Left lung (tissue), 14 donors: ENCODE measurements at places on chromosomes 3 and 15.

GRCh38 chr3:38644016-38644661, 5.3 kb downstream of the SCN5A start:
- DNase-seq = no peak

DNA sequence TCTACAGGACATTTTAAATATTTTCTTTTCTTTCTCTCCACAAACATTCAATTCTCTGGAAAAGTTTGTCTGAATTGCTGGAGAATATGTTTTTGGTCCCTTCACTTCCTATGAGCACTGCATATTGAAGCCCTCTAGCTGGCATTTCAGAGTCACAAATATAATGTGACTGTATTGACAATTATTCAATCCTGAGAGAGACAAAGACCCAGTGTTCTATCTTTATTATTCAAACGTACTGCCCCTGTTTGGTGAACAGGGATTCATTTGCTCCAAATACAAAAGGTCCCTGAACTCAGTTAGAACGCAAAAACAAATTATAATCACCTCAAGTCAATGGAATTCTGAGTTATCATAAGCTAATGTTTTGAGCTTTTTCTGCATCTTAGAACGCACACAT, 173.1 kb upstream of the CDIN1 start:
- no peak for DNase-seq

- no peak for DNase-seq
These were observed 150.5 kb downstream of the MECOM start for GRCh38 chr3:169512991-169513390.

GRCh38 chr15:74802862-74803447, 9.7 kb upstream of the LMAN1L start:
- DNase-seq = no peak

DNA sequence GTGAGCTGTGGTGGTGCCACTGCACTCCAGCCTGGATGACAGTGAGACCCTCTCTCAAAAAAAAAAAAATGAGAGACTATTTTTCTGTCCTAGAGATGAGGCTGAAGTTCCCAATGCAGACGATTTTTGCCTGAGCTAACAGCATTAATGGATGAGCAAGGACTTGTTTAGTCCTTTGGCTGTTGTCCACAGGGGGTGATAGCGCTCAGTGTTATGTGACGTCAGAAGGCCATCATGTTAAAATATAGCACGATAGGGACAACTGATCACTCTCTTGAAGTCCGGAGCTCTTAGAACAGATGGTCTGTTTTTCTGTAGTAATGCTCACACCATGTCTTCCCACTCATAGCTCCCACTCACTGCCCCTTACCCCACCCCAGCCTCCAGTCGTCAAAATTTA, 6.8 kb downstream of the TRNT1 start:
- no peak for DNase-seq

DNA sequence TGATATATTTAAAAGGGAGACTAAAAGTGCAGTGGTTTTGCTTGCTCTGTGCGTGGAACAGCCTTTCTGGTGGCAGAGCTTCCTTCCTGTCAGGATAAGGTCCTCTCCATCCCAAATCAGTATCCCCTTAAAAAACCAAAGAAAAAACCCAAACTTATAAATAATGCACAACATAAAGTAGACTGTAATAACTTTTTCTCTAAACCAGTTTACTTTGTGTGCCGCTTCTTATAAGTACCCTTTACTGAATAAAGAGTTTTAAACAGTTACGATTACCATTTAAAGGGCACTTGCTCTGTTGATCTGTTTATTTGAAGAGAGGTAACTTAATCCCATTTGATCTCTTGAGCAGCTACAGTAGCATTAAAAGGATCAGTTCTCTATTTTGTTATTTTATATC, 2.5 kb downstream of the PIK3CA start:
- DNase-seq = no peak

DNA sequence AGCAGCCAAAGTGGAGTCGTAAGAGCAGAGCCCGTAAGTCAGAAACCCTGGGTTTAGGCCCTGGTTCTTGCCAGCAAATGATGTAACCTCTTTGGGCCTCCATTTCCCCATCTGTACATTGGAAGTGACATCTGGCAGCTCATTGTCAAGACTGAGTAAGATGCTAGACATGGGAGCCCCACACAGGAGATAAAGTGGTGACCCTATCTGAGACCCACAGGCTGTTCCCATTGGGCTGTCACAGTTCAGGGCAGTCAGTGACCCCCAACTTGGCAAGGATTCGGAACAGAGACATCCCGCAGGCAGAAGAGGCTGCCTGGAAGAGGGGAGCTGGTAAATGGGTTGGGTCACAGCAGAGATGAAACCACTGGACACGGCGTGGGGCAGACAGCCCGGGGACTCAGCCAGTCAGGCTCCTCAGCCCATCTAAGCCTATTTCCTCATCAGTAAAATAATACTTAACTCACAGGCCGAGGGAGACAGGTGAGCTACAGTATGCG, 1.8 kb downstream of the CLN6 start:
- DNase-seq = no peak

- DNase-seq = no peak
These were observed 217.8 kb downstream of the SHQ1 start for GRCh38 chr3:72630327-72630968.

GRCh38 chr15:40157778-40158447, 3.0 kb upstream of the BUB1B start:
- DNase-seq = no peak

GRCh38 chr3:4614927-4615326, 121.8 kb downstream of the ITPR1 start:
- no peak for DNase-seq

DNA sequence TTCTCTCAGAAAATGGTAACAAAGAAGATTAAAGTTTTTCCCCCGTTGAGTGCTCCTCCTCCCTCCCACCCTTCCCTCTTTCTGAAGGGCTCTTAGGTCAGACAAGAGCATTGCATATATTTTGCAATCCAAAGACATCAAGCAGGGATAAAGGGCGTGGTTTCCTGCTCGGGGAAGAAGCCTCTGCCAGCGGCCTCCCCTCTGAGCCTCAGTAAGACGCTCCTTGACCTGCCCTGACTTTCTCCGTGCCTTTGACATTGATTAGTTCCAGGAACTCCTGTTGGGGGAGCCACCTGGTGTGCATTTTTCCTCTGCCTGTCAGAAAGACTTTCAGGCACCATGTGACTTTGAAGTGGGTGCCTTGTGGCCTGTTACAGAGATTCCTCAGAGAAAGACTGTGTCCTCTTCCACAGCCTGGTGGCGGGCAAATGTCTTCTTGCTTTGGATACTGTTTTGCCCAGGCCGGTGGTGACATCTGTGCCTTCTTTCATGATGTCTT, 87.2 kb upstream of the TBL1XR1 start:
- peak; percentile 77 for DNase-seq

- DNase-seq = no peak
These were observed 707.4 kb downstream of the MECOM start for GRCh38 chr3:168956076-168956475.

- peak; percentile 49 for DNase-seq
These were observed 101.1 kb downstream of the DAPK2 start for GRCh38 chr15:63945007-63945788.

DNA sequence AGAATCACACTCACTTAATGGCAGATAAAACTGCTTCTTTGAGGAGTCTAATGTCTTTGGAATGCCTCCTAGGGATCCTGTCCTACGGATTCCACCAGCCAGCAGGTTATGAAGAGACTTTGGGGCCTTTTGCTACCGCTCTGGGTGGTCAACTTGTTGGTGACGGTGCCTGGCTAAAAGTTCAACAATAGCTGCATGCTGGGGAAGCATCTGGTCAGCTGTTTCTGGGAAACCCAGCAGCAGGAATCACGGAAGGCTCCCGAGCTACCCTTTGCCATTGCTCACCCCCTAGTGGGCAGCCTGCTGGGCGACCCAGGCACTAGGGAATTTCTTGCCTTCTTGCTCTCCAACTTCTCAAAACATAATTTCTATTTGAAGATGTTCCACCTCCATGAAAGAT, 263.3 kb downstream of the NEK10 start:
- no peak for DNase-seq

DNA sequence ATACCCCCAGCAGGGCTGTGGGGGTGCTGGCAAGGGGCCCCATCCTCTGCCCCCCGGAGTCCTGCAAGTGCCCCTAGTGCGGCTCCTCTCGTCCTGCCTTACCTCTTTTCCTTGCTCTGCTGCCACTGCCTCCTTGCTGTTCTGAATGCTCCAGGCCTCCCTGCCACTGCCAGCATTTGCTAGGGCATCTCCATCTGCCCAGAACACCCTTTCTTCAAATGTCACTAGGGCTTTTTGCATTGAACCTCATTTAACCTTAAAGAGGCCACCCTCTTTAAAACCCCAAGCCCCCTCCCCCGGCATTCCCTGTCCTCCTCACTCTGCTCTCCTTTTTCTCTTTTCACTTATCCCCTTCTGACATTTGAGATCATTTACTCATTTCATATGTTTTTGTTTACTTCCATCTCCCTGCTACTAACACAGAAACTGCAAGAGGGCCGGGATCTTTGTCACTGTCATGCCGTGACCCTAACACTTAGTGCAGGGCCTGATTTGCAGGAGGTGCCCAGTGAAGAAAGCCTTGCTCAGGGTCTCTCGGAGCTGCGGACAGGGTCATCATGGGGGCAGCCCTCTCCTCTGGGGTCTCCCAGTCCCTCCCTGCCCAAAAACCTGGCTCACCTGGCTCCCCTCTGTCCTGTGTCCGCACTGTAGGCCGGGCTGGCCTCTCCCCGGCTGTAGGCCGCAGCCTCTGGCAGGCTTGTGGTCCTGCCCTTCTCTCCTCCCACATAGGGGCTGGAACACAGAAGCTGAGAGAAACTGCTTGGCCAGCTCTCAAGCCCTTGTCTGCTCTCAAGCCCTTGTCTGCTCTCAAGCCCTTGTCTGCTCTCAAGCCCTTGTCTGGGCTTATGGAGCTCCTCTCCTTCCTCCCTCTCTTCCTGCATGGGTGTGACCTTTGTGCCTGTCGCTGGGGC, at the start of gene ACOX2:
TSS of gene ACOX2 (minus strand) at position 690 of the 911 bp plus-strand sequence. CDS start 2,084 bp downstream, outside the sequence.
- peak; percentile 63 for DNase-seq

GRCh38 chr3:73292220-73292619, 230.8 kb downstream of the EBLN2 start:
- no peak for DNase-seq

GRCh38 chr3:18745472-18745871, 320.3 kb upstream of the SATB1 start:
- no peak for DNase-seq

DNA sequence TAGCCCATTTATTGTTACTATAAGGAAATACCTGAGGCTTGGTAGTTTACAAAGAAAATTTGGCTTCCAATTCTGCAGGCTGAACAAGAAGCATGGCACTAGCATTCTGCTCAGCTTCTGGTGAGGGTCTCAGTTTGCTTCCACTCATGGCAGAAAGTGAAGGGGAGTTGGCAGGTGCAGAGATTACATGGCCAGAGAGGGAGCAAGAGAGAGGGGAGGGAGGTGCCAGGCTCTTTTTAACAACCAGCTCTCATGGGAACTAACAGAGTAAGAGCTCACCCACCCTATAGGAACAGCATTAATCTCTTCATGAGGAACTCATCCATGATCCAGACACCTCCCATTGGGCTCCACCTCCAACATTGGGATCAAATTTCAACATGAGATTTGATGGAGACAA, 437.9 kb downstream of the CHL1 start:
- no peak for DNase-seq

DNA sequence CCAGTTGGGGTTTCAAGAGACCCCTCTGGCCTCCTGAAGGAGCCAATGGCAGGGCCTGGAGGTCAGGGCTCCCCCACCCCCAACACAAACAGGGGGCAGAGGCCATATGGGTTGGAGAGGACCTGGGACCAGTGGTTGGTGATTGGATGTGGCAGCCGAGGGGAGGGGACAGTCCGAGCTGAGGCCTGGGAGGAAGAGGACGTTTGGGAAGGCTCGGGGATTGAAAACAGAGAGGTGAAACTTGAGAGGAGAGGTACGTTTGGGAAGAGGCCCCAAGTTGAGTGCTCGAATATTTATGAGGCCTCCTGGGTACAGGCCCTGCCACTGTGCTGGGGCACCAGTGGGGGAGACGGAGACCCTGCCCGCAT, 53.7 kb downstream of the DNAJB8 start:
- DNase-seq = no peak

- no peak for DNase-seq
These were observed 135.5 kb upstream of the PTX3 start for GRCh38 chr3:157300981-157301663.

- DNase-seq = no peak
These were observed 57.4 kb downstream of the LRTM1 start for GRCh38 chr3:54870423-54870822.

DNA sequence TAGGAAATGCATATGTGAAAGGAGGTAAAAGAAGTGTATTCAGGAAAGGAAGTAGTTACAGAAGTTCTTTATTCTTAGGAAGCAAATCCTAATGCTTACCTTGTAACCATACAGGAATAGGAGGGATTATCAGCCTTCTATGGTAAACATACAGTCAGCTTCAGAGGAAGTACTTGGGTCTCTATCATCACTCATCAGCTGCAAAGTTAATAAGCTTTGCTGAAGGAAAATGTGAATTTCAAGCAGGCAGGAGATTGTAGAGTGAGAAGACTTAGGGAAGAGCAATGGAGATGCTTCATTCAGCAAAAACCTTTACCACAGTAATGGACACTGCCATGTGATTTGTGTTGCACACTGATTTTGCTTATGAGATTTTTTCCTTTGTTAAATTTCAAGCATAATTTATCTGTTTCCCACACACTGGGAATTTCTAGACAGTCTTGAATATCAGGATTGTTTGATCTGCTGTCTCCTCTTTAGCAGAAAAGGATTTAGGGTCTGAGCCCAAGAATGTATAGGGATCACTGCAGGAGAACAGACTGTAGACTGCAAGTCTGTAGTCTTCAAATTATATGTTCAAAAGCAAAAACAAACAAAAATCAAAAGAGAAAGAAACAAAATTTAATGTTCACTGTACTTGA, 150.8 kb downstream of the ZNF609 start:
- DNase-seq = no peak

- no peak for DNase-seq
These were observed 213.4 kb upstream of the SLC2A2 start for GRCh38 chr3:171239757-171240503.

DNA sequence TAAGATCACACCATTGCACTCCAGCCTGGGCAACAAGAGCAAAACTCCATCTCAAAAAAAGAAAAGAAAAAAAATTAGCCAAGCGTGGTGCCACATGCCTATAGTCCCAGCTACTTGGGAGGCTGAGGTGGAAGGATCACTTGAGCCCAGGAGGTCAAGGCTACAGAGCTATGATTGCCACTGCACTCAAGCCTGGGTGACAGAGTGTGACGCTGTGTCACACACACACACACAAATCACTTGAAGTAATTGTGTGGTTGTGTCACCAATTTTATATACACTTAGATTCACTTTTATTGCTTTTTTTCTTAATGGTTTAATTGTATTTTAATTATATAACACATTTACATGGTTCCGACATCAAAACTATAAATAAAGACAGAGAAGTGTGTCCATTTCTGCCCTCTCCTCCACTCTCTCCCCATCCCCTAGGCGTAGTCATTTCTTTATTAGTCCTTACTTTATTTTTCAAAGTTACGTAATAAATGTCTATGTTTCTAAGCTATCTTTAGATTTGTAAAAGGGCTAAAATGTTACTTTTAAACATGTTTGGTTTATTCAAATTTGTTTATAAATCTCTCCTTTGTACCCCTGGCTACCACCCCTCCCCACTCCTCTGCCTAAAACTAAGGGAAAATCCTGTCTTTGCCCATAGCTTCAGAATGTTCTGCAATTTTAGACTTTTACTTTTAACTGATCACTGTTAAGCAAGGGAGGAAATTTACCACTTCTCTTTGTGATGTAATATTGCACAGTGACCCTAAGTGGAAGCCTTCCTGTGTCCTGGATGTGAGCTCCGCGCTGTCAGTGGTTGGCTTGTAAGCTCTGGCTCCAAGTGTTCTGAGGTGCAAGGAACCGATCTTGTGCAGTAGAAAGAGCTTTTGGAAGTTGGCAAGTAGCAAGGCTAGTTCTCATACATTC, 10.8 kb upstream of the VILL start:
- no peak for DNase-seq
